ENCODE measurements at places on chromosomes 1 and 21.

DNA sequence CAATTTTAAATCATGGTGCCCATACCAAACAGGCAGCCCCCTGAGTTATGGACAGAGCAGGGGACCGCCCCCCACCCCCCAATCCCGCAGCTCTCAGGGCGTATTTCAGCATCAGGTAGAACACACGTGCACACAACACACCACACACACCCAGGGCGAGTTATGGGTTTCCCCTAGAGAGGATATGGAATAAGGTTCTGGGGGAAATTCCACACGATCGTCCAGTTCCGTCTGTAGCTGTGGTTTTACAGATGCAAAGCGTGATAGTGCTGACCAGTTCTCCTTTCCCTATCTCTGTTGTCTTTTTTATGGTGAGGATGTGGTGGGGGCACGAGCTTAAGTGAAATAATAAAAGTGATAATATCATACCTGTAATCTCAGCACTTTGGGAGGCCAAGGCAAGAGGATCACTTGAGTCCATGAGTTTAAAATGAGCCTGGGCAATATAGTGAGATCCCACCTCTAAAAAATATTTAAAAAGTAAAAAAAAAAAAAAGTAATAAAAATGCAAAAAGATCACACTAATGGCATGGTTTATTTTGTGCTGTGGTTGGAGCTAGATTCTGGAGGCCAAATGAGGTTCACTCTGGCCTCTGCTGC, 25.1 kb downstream of the C2CD2 start:
- no peak for DNase-seq

DNA sequence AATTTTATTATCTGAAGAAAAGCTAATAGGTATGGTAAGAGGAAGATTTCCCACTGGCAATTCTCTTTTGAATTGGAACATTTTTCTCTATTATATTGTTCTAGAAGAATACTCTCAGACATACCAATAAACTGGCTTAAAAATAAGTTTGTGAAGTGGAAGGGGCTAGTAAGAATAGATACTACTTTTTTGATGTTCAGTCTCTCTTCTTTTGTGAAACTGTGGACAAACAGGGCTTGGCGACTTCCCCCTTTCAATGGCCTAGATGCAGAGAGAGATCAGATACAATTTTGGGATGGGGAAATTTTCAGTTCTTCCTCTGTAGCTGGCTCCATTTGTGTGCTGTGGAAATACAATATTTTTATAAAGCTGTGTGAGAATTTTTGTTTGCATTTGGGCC, 2.5 kb downstream of the PBX1 start:
- no peak for DNase-seq

- DNase-seq = no peak
Observed at GRCh38 chr1:4108758-4109627, 208.9 kb upstream of the C1orf174 start.

- DNase-seq = peak; percentile 88
Observed at GRCh38 chr1:40665335-40666171, at the start of gene RIMS3. TSS of gene RIMS3 (minus strand) at chr1:40665682. CDS start at chr1:40641925, 23,757 bp downstream.

- peak; percentile 57 for DNase-seq
Observed at GRCh38 chr1:18949686-18950400, 6.6 kb downstream of the IFFO2 start.

- DNase-seq = no peak
Observed at GRCh38 chr1:33721301-33721815, 142.5 kb upstream of the HMGB4 start.

DNA sequence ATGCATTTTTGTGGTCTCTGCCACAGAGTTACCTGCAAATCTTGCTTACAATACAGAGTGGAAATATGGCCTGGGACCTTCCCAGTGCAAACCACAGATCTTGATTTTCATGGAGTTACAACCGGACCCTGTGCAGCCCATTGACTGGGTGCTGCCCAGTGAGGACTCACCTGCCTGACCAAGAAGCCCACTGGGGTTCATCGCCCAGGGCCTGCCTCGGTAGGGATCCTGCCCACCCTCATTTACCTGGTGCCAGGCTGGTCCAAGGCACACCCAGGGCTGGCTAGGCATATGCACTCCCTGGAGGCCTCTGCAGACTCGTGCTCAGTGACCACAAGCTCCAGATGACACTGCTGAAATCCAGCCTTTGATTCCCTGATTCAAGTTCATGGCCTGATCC, 572.7 kb downstream of the NPHP4 start:
- DNase-seq = no peak

DNA sequence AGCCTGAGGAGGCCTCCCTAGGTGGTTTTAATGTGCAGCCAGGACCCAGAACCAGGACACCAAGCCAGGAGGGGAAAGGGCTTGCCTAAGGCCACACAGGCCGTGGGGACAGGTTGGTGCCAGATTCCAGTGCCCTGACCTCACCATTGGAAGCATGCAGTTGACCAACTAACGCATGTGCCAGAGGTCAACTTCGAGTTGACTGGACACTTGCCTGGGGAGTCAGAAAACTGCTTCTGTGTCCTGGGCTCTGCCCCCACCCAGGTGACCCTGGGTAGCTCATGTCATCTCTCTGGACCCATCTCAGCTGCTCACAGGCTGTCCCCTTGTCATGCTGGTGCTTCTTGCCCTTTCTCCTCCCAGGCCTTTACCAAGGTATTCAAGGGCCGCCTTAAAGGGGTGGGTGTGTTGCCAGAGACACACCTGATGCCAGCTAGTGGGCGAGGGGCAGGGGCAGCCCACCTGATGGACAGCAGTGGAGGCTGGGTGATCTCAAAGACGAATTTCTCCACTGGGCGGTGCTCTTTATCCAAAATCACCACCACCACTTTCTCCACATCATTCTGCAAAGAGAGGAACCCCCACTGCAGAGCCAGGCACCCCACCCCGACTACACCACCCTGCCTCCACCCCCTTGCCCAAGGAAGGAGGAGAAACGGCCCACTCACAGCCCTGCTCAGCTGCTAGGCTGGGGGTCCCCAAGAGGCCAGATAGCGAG, 4.4 kb downstream of the MAD2L2 start:
- DNase-seq = no peak

- no peak for DNase-seq
Observed at GRCh38 chr1:38758820-38759219, 100.8 kb downstream of the RRAGC start.

DNA sequence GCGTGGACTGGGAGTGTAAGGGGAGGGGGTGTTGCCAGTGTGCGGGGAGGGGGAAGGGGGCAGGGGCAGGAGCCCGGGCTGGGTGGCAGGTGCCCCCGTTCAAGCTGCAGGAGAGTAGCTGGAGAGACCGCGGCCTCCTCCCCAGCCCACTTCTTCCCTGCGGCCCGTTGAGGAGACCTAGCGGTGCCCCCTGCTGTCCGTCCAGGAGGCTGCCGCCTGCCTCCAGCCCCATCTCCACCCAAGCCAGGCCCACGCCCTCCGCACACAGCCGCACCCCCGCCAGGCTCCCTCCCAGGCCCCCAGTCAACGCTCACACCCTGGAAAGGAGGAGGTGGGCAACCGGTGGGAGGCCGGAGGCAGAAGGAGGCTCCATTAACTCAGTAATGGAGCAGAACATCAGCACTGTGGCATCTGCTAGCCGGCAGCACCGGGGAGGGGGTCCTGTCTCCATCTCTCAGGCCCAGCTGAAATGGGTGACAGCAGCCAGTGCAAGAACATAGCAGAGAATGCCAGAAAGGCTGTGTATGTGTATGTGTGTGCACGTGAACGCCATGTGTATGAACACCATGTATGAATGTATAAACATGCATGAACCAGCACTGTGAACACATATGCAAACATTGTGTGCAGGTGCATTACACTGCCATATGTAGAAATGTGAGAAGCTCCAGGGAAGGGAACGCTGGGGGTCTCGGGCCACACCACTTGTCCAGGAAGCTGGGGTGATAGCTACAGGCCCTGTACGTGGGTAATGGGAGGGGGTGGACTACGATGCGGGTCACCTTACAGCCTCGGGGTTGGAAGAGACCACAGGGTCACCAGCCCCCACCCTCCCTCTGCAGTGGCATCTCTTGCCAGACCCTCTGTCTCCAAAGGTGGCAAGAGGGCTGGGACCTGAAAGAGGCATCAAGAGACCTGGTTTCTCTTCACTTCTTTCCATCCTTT, 84.6 kb downstream of the SYT2 start:
- DNase-seq = peak; percentile 62

DNA sequence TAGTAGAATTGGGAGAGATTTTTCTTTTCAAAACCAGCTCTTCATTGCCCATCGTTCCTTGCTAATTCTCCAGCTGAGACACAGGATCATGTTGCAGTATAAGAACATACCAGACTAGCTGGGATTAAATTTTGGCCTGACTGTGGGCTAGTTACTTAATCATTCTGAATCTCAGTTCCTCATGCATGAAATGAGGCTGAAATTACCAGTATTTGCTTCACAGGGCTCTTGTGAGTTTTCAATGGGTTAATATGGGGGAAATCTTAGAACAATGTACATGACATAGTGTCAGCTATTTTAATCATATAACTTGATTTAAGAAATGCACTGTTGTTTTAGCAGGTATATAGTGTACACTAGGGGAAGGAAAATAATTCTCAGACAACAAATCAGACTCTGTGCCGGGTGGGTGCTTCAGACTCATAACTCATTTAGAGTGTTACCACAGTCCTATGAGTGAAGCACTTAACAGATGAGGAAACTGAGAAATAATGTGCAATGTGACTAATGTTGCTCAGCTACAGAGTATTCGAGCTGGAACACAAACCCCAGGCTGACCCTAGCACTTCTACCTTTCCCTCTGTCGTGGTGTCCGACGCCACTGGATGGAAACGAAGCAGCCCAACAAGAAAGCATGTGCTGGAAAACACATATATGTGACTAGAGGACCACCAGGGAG, 137.6 kb upstream of the SGIP1 start:
- peak; percentile 44 for DNase-seq

DNA sequence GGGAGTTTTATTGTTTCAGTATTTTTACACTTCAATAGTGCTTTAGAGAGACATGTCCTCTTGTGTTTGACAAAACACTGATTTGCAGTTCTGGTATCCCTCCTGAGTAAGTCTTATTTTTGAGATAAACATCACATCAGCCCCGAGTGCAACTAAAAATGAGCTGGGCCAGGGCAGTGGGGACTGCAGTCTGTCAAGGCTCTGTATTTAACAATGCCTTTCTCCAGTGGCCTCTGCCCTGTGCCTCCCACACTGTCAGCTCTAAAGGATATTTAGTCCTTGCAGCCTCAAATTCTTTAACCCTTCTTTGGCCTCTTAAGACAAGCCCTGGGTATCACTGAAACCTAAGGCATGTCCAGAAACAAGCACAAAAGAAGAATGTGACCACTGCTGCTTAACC, 160.6 kb downstream of the ST6GALNAC5 start:
- no peak for DNase-seq

GRCh38 chr1:227805606-227806197, 9.8 kb upstream of the PRSS38 start:
- DNase-seq = no peak

- no peak for DNase-seq
Observed at GRCh38 chr1:79899914-79900313, 893.4 kb upstream of the ADGRL4 start.

GRCh38 chr1:31815752-31816500, at the start of gene SPOCD1:
TSS of gene SPOCD1 (minus strand) at chr1:31816022. CDS start at chr1:31815333, 689 bp downstream.
- DNase-seq = peak; percentile 92

DNA sequence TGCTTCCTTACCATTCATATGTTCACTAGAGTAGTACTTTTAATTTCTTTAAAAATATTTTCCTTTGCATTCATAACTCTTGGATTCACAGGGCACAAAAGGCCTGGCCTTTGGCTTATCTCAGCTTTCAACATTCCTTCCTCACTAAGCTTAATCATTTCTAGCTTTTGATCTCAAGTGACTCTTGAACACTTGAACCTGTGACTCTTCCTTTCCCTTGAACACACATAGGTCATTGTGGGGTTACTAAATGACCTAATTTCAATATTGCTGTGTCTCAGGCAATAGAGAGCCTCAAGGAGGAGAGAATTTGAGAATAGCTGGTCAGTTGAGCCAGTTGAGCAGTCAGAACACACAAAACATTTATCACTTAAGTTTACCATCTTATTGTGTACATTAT, 49.9 kb downstream of the COL11A1 start:
- no peak for DNase-seq

DNA sequence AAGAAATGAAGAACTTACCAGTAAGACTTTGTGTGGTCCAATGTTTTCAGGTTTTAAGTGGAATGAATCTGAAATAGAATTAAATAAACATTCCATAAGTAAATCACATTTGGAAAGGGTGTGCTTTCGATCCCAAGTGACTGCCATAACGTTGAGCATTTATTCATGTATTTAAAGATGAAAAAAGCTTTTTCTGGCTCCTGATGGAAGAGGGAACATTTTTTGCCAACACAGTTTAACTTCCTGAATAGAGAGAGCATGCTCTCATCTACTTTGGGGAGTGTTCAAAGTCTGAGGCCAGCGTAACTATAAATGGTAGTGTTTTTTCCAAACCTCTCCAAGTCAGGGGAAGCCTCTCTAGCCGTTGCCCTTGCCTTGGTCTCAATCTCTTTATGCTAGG, 55.8 kb downstream of the GNG12 start:
- DNase-seq = no peak

DNA sequence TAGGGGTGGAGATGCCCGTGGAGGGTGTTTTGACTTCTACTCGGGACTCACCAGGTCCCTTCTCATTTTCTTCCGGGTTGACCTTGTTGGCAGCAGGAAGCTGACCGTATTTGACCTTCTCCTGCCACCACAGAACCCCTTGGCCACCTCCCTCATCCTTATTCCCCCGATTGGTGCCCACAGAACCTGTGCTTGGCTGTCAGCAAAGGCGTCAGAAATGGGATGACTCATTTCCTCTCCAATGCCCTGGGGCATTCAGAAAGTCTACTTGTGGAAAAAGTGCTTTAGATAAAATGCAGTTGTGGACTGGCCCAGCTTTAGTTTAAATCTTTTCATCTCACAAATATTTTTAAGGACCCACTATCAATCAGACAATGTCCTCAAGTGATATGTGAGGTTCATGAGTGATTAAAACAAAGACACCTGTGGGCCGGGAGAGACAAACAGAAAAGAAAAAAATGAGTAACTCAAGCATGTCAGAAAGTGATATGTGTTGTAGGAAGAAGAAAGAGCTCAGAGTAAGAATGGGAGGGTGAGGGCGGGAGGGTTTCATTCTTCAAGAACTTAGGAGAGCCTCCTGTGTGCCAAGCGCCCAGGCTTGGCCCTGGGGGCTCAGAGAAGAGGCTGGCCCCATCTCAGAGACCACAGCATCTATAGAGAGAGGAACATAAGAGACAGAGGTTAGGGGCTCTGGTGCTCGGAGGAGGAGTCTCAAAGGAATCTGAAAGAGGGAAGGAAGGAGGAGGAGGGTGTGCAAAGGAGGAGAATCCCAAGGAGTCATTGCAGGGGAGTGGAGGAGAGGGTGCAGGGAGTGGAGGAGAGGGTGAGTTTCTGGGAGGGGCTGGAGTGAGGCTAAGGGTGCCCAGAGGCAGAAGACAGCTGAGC, 221.6 kb upstream of the VAMP3 start:
- peak; percentile 89 for DNase-seq

GRCh38 chr1:115291741-115292140, 46.3 kb downstream of the NGF start:
- no peak for DNase-seq

GRCh38 chr21:16388291-16388690, 658.5 kb downstream of the USP25 start:
- no peak for DNase-seq

- DNase-seq = no peak
Observed at GRCh38 chr1:116357487-116357886, 15.6 kb upstream of the ATP1A1 start.
